ENCODE measurements at places on chromosomes 5 and 9.

GRCh38 chr9:87233899-87234455 lies 263.7 kb upstream of the DAPK1 start:
- DNase-seq: no peak

DNA sequence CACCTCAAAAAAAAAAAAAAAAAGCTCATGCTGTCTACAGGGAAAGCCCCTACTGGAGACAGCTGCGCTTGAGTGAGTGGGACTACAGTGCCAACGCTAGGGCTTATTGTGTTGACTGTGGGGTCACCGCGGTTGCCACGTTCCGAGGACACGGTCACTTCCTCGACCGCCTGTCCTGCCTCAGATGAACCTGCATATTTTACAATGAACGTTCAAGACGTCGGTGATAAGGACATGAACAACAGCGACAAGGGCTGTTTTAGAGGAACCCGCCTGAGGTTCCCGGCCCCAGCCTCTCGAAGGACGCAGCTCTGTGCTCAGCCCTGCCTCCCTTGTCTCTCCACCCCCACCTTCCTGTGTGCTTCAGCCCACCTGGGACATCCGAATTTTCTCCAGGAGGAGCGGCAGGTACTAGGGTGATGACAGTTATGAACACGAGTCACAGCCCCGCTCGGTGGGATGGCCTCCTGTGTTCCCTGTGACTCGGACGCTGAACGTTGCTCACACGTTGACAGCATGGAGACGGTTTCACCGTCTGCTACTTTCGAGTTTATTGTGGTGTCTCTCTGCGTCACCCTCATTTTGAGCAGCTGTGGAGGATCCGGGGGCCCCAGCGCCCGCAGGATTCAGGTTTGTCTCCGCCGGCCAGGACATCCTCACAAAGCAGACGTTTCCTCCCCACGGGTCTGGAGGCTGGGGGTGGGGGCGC lies 11.3 kb upstream of the DIPK1B start:
- no peak for DNase-seq

GRCh38 chr5:144794922-144795321 lies 624.2 kb downstream of the KCTD16 start:
- DNase-seq: no peak

- no peak for DNase-seq
These were observed 57.1 kb upstream of the FSTL4 start for GRCh38 chr5:133669472-133669871.

DNA sequence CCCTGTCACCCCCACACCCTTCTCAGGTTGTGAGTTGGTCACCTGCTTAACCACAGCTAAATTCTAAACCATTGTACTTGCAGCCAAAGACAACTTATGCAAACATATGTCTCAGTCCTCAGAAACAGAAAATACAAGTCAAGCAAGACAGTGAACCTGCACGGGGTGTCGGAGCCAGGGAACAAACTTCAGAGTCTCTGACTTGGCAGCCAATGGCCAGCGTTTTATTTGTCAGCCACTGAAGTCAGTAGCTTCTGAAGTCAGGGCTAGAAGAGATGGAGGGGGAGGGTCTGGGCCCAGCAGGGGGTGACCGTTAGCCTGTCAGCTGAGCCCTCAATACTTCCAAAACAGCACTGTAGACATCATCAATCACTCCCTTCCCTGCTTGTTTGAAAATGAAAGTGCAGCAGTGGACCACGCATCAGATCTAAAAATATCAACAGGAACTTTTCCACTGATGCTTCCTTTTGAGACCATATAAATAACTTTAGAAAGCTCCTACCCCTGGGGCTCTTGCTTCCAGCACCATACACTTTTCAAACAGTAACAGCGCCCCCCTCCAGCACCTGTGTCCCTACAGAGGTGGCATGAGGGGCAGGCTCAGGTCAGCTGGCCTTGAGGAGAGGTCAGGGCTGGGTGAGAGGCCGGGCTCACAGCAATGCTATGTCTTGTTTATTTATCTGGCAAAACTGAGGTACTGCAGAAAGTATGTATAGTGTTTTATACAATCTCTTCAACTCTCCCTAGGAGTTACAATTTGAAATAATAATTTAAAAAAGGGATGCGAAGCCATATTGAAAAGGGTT lies 142.5 kb downstream of the ACER2 start:
- no peak for DNase-seq

All from coronary artery (tissue), 2 donors.